ENCODE measurements at places on chromosomes 1 and 21.

DNA sequence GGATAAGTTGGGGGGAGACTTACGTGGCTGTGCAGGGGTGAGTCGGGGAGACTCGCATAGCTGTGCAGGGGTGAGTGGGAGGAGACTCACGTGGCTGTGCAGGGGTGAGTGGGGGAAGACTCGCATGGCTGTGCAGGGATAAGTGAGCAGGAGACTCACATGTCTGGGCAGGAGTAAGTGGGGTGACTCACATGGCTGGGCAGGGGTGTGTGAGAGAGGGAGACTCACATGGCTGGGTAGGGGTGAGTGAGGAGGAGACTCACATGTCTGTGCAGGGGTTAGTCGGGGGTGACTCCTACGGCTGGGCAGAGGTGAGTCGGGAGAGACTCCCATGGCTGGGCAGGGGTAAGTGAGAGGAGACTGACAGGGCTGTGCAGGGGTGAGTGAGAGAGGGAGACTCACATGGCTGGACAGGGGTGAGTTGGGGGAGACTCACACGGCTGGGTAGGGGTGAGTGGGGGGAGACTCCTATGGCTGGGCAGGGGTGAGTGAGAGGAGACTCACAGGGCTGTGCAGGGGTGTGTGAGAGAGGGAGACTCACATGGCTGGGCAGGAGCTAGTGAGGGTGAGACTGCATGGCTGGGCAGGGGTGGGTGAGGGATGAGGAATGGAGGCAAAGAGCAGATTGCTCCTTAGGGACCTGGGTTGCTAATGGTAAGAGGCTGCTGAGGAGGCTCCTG lies 56.0 kb upstream of the ABCG1 start:
- no peaks in the 10 kb centered on the region for H3K36me3 ChIP-seq
- H3K4me1 ChIP-seq, result no peaks in the 10 kb centered on the region

- H3K4me1 ChIP-seq, result no peaks in the 10 kb centered on the region
- no peak for DNase-seq
- no peak overlapping the region for H3K4me3 ChIP-seq
- H3K27me3 ChIP-seq, result no peaks in the 10 kb centered on the region
- no peaks in the 10 kb centered on the region for H3K36me3 ChIP-seq
- no peak overlapping the region for H3K27ac ChIP-seq
These were observed 1192.7 kb downstream of the KCNT2 start for GRCh38 chr1:195415584-195415983.

GRCh38 chr1:55329091-55329490 lies 113.9 kb upstream of the USP24 start:
- no peaks in the 10 kb centered on the region for H3K36me3 ChIP-seq
- H3K27ac ChIP-seq, result no peak overlapping the region
- no peak overlapping the region for H3K4me3 ChIP-seq
- no peak for DNase-seq
- H3K27me3 ChIP-seq, result no peaks in the 10 kb centered on the region

DNA sequence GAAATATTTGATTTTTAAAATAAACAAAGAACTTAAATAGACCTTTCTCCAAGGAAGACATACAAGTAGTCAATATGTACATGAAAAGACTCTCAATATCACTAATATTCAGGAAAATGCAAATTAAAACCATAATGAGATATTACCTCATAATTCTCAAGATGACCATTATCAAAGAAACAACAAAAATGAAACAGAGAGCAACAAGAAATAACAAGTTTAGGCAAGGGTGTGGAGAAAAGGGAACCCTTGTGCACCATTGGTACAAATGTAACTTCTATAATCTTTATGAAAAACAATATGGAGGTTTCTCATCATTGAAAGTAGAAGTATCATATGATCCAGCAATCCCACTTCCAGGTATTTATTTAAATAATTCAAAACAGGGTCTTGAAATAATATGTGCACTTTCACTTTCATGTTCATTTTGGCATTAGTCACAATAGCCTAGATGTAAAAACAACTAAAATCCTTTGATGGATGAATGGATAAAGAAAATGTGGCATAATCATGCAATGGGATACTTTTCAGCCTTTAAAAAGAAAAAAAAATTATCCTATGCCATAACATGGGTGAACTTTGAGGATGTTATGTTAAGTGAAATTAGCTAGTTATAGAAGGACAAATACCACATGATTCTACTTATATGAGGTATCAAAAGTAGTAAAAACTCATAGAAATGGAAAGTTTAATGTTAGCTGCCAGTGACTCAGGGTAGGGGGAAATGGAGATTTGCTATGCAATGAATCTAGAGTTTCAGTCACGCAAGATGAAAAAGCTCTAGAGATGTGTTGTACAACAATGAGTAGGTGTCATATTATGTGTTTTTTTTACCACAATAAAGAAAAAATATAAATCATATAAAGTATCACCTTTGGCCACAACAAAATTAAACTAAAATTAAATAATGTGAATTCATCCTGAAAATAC lies 114.5 kb upstream of the LYPLAL1 start:
- DNase-seq, result peak; percentile 3
- H3K4me1 ChIP-seq, result no peaks in the 10 kb centered on the region
- no peaks in the 10 kb centered on the region for H3K27me3 ChIP-seq
- H3K27ac ChIP-seq, result no peak overlapping the region
- H3K36me3 ChIP-seq, result no peaks in the 10 kb centered on the region

- no peaks in the 10 kb centered on the region for H3K27me3 ChIP-seq
- H3K36me3 ChIP-seq, result peaks cover 3% of the 10 kb centered on the region
- H3K27ac ChIP-seq, result no peak overlapping the region
- H3K4me3 ChIP-seq, result no peak overlapping the region
- DNase-seq, result no peak
These were observed 40.1 kb downstream of the BMP8A start for GRCh38 chr1:39531526-39531925.

- peaks cover 2% of the 10 kb centered on the region for H3K27me3 ChIP-seq
- no peaks in the 10 kb centered on the region for H3K4me1 ChIP-seq
- H3K36me3 ChIP-seq, result no peaks in the 10 kb centered on the region
- H3K4me3 ChIP-seq, result no peak overlapping the region
- peak; percentile 19 for DNase-seq
These were observed 36.4 kb downstream of the RXRG start for GRCh38 chr1:165408518-165408917.

DNA sequence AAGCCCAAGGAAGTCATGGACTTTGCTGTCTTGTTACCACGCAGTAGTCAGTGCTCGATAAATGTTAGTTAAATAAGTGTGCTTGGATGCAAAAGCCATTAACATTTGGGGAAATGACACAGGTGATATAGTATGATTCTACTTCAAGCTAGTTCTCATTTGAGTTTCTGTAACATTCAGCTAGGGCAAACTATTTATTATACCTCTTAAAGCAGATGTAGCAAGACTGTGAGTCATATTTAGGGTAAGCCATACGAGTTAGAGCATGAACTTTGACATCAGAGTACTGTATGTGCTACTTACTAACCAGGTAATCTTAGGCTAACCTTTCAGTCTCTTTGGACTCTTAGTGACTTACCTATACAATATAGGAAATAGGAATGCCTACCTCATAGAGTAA lies 21.0 kb downstream of the CLCA4 start:
- peaks cover 4% of the 10 kb centered on the region for H3K27me3 ChIP-seq
- no peak overlapping the region for H3K27ac ChIP-seq
- no peak overlapping the region for H3K4me3 ChIP-seq

- no peak overlapping the region for H3K4me3 ChIP-seq
- peak; percentile 72 for DNase-seq
- H3K27ac ChIP-seq, result no peak overlapping the region
- no peaks in the 10 kb centered on the region for H3K27me3 ChIP-seq
- H3K36me3 ChIP-seq, result no peaks in the 10 kb centered on the region
These were observed 61.5 kb upstream of the GJA5 start for GRCh38 chr1:147821883-147822282.

DNA sequence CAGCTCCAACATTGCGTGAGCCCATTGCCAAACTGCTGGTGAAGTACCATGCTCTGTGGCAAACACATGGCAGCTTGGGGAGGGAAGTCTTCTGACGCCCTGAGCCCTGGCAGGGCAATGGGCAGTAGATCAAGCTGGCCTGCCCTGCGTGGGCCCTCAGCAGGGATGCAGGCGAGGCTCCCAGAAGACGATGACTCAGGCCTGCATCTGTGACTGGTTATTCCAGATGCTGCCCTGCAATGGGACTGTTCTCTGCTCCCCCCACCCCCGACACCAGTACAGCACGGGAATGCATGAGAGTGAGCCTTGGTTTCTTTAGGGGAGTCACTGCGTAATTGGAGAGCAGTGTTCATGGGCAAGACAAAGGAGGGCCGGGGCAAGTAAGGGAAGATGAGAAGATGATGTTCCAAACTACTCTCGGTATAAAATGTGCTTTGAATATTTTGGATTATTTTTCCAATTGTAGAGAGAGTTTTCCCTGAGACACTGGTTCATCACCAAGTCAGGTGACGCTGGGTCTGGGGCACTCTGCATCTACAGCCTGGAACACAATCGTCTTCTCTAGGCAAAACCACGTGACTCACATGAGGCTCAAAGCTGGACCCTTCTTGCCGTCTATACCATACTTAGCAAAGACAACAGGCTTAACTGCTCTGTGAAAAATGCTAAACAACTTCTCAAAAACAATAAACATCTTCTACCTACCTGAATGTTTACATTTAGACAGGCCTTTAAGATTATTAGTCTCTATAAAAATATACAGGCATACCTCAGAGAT lies 9.0 kb upstream of the C1orf198 start:
- peaks cover 4% of the 10 kb centered on the region for H3K27me3 ChIP-seq
- H3K36me3 ChIP-seq, result no peaks in the 10 kb centered on the region
- no peaks in the 10 kb centered on the region for H3K4me1 ChIP-seq
- H3K4me3 ChIP-seq, result no peak overlapping the region
- H3K27ac ChIP-seq, result no peak overlapping the region

DNA sequence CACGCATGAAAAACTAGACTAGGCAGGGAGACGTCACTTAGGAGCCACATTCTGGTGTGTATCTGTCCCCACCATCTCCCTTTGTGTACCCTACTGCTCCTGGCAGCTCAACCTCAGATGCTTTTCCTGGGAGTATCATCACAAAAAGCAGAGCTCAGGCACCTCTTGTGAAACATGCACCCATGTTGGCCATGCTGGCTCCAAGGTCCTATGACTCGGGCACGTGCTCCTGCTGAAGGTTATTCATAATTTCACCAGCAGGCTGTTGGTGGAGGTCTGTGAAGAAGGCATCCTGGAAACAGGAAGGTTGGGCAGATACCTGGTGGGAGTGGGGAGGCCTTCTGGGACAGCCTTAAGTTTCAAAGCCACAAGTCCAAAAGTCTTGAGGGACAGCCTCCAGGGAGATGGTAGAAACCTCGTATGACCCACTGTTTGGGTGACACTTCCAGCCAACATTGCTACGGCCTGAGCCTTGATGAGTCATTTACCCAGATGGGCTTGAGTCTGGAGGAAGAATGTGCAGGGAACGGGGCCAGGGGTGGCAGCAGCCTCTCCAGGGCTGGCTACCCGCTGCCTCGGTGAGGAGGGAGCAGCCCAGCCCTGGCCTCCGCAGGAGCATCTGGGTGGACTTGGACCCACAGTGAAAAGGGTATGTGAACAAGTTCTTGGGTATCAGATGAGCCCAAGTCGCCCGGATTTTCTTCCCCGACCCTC lies 75.8 kb downstream of the PGBD5 start:
- no peaks in the 10 kb centered on the region for H3K4me1 ChIP-seq
- no peak overlapping the region for H3K27ac ChIP-seq
- no peak overlapping the region for H3K4me3 ChIP-seq
- no peak for DNase-seq
- no peaks in the 10 kb centered on the region for H3K36me3 ChIP-seq

DNA sequence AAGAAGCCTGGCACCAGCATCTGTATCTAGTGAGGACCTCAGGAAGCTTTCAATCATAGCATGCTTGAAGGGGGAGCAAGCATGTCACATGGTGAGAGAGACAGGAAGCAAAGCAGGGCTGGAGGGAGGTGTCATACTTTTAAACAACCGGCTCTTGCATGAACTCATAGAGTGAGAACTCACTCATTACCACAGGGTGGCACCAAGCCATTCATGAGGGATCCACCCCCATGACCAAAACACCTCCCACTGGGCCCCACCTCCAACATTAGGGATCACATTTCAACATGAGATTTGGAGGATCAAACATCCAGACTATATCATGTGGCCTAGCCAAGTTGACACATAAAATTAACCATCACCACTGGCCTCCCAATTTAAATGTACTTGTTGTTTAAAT lies 125.1 kb upstream of the KCND3 start:
- no peak overlapping the region for H3K4me3 ChIP-seq
- no peak overlapping the region for H3K27ac ChIP-seq
- H3K27me3 ChIP-seq, result no peaks in the 10 kb centered on the region
- no peaks in the 10 kb centered on the region for H3K36me3 ChIP-seq
- H3K4me1 ChIP-seq, result no peaks in the 10 kb centered on the region

- no peaks in the 10 kb centered on the region for H3K36me3 ChIP-seq
- H3K4me1 ChIP-seq, result no peaks in the 10 kb centered on the region
- H3K27ac ChIP-seq, result no peak overlapping the region
- H3K27me3 ChIP-seq, result peaks cover 4% of the 10 kb centered on the region
- no peak overlapping the region for H3K4me3 ChIP-seq
These were observed 71.4 kb upstream of the ZBTB40 start for GRCh38 chr1:22380024-22380785.

All from endothelial cell of umbilical vein (primary cell).